Lung microvascular endothelial cell (primary cell): ENCODE measurements at places on chromosomes 5 and 9. TPM values are rescaled to one million over a fixed set of nuclear protein-coding genes. Genes with fewer than 3 reads are reported as not detected.

GRCh38 chr5:88924330-88924657 is 41.3 kb upstream of the MEF2C start:
- DNase-seq, result no peak

DNA sequence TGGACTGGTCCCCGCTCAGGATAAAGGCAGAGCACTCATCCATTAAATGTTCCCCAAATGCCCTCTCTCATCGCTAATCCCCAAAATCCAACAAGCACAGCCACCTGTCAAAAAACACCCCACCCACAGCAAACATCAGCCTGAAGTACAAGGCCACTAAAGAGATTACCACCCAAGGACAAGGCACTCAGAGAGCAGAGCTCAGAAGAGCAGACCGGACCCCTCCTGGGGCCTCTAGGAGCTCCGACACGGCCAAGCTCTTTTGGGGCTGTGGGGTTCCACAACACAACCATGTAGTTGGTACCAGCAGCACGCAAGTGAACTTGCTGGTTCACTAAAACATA is 9.8 kb downstream of the VDAC1 start:
- DNase-seq, result no peak

- no peak for DNase-seq
Observed at GRCh38 chr5:123785162-123786071, 273.4 kb downstream of the CSNK1G3 start.

GRCh38 chr9:87610200-87611155 is 112.8 kb downstream of the DAPK1 start:
- DNase-seq, result no peak

- DNase-seq, result no peak
Observed at GRCh38 chr5:170436335-170436734, 47.2 kb upstream of the KCNMB1 start.

EDIL3 gene
- 0.40 and 0.44 TPM in 2 replicates for total RNA-seq

DNA sequence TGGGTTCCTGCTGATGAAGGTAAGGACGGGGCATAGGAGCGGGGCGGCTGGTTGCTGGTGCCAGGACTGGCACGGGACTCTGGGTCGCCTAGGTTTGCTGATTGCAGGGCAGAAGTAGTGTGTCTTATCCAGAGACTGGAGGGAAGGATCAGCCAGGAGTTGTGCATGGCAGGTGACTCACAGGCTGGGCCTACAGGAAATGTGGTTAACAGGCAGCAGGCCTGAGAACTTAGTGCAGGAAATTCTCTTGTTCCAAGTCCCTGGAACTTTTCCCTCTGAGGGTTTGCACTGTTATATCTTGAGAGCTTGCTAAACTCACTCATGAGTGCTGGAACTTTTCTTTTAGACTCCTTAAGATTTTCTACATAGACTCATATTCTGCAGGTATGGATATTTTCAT is 95.1 kb downstream of the ANXA2R start:
- peak; percentile 96 for DNase-seq

DNA sequence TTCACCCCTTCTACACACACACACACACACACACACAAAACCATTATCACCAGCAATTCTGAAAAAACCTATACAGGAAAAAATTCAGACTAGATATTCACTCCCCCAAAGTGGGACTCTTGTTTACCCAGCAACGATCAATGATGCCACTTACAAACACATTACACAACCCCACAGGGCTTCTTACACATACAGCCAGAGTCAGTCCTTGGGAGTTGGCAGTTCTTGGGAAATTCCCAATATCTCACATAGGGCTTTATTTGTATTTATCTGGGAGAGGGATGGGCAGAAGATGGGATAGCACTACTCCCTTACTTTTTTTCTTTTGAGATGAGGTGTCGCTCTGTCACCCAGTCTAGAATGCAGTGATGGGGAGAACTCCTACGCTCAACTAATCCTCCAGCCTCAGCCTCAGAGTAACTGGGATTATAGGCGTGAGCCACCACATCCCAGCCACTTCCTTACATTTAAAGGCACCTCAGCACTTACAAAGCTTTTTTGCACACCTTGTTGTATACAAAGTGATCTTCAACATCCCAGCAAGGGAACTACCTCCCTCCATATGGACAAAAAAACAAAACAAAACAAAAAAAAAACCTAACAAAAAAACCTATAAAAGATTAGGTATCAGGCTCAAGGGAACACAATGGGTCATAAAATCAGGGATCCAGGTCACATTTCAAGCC is 168.4 kb downstream of the TSSK1B start:
- no peak for DNase-seq

DNA sequence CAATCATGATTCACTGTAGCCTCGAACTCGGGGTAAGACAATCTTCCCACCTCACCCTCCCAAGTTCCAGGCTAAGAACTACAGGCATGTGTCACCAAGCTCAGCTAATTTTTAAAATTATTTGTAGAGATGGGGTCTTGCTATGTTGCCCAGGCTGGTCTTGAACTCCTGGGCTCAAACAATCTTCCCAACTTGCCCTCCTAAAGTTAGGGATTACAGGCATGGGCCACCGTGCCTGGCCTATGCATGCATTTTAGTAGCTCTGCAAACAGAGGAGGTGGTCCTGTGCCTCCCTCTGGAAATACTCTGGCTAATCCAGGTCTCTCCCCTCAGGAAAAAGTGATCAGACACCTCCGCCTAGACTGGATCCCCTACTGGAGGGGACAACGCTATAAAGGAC is 21.5 kb upstream of the TRIM14 start:
- no peak for DNase-seq

ECSCR gene
- total RNA-seq, result 392 and 472 TPM in 2 replicates

- DNase-seq, result no peak
Observed at GRCh38 chr9:126397056-126397455, 70.4 kb downstream of the MVB12B start.

DNA sequence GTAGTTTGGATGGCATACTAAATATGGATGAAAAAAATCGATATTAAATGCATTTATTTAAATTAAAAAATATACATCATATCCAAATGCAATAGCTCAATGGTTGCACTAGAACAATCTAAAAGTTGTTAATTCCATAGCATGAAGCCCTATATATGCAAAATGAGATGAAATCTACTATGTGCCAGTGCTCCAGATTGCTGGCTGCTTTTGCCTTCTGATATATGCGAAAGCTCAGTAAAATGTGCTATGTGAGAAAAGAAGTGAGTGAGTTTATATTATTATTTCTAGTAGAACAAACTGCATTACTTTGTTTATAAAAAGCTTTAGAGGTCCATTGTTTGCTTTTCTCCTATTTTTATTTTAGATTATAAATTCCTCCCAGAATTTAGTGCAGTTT is 186.7 kb downstream of the MAT2B start:
- DNase-seq, result no peak

CDO1 gene
- 0.65 TPM in 1 of 2 replicates, not detected in the other for total RNA-seq

DNA sequence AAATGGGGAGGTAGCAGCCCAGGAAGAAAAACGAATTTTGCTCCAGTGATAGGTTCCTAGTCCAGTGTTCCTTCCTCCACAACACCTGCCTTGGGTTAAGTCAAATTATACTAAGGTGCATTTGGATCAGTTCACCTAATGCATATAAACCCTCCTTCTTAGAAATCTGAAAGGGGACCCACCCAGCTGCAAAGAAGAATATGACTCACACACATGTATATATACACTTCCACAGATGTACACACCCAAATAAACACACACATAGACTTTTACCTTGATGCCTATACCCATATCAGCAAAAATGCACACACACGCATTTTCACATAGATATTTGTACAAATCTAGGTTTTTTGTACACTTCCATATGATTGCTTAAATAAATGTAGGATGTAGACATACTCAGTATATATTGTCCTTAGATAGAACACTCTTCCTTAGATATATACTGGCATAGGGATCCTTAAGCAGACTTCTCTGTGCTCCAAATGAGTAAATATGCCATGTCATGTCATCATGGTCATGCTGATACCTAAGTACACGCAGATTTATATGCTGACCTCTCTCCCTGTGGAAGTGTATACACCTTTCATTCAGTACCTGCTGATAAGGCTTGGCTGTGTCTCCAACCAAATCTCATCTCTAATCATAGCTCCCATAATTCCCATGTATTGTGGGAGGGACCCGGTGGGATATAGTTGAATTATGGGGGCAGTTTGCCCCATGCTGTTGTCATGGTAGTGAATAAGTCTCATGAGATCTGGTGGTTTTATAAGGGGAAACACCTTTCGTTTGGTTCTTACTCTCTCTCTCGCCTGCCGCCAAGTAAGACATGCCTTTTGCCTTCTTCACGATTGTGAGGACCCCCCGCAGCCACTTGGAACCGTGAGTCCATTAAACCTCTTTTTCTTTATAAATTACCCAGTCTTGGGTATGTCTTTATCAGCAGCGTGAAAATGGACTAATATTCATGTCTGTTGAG is 10.2 kb downstream of the ADRB2 start:
- DNase-seq, result no peak
